ENCODE measurements at places on chromosomes 2 and 18.

DNA sequence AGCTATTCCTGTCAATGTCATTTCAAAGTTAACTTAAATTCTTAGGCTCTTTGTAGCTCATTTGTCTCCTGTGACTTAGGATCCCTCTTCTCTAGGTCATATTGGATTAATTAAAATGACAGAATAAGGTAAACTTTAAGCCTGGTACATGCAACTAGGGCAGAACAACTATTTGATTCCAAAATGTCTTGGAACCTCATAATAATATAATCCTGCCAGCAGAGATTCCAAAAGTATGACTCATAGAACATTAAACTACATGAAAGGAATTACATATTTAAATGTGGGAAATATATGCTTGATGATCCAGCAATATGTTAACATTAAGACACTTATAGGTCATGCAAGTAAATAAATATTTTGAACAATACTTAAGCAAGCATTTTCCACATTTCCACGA is 63.3 kb downstream of the COL3A1 start:
- DNase-seq, result peak; percentile 33

DNA sequence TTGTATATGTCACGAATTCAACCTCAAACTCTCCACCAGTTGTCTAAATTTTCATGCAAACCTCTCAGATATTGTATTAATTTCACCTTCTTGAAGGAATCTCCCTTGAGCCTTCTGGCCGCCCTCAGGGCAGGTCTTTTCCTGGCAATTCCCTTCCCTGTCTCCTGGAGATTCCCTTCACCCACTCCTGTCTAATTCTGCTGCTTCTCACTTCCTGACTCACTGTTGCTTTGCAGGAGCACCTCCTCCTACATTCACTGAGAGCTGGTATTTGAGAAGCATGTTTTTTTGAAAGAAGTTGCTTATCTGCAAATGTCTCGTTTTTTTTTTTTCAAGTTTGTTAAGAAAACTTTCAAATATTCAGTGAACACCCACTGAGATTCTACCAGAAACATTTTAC is 79.9 kb upstream of the OTOS start:
- DNase-seq, result no peak

- DNase-seq, result no peak
These were observed 170.4 kb upstream of the TANK start for GRCh38 chr2:160989778-160990177.

DNA sequence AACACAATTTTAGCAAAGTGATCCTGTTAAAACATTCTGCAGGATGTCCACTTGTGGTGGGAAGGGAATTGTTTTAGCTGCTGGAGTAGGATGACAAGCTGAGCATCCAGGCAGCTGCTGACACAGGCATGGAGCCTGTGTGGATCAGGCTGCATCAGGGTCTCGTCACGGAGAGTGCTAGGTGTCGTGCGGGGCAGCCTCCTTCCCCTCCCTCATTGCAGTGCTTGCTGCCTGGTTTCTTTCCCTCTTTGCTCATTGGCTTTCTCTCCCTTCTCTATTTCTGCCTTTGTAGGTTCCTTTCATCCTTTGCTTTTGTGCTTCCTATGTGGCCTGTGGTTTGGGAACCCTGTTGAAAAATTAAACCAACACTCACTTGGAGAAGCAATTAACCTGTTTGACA is 172.9 kb downstream of the TPGS2 start:
- no peak for DNase-seq

GRCh38 chr2:181466661-181467576 is 9.7 kb downstream of the ITGA4 start:
- peak; percentile 60 for DNase-seq

All from A673 (cell line).